ENCODE measurements at places on chromosomes 11 and 22. TPM values are rescaled to one million over a fixed set of nuclear protein-coding genes. Genes with fewer than 3 reads are reported as not detected.

DNA sequence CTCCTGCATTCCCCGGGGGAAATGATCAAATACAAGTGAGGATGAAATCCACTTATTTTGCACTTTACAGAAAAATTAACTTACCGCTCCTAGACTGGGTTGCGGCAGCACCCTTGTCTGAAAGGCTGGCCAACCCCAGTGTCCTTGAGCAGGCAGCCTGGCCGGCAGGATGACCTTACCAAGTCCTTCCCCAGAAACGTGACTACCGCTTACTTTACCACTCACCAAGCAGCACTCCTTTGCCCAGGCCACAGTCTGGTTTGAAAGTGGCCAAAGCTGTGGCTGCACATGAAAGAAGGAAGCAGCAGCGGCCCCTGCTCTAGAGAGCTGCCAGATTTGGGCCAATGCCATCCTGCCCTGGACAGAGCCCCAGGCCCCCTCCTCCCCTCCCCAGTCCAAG lies 20.3 kb downstream of the MYH9 start:
- peak overlapping the region; percentile 23 for H3K4me3 ChIP-seq
- no peak for DNase-seq
- peaks cover 100% of the 10 kb centered on the region for H3K4me1 ChIP-seq
- peaks cover 11% of the 10 kb centered on the region for H3K36me3 ChIP-seq

DNA sequence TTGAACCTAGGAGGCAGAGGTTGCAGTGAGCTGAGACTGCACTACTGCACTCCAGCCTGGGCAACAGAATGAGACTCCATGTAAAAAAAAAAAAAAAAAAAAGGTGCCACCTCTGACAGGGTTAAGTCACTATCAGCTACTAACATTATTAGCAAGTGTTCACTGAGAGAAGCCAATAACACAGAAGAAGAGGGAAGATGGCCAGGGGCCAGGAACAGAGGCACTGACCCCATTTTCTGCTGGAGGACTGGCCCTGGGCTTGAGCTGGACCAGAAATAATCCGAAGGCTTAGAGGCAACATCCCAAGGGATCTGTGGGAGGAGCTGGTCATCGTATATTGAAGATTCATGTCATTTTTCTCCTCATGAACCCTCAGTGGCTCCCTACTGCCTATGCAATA lies 5.0 kb downstream of the SLC5A1 start:
- H3K36me3 ChIP-seq = no peaks in the 10 kb centered on the region
- H3K27ac ChIP-seq = no peak overlapping the region
- H3K27me3 ChIP-seq = no peaks in the 10 kb centered on the region
- no peak for DNase-seq
- H3K4me3 ChIP-seq = no peak overlapping the region

DEPDC7 gene
- total RNA-seq = 1.8 TPM

DNA sequence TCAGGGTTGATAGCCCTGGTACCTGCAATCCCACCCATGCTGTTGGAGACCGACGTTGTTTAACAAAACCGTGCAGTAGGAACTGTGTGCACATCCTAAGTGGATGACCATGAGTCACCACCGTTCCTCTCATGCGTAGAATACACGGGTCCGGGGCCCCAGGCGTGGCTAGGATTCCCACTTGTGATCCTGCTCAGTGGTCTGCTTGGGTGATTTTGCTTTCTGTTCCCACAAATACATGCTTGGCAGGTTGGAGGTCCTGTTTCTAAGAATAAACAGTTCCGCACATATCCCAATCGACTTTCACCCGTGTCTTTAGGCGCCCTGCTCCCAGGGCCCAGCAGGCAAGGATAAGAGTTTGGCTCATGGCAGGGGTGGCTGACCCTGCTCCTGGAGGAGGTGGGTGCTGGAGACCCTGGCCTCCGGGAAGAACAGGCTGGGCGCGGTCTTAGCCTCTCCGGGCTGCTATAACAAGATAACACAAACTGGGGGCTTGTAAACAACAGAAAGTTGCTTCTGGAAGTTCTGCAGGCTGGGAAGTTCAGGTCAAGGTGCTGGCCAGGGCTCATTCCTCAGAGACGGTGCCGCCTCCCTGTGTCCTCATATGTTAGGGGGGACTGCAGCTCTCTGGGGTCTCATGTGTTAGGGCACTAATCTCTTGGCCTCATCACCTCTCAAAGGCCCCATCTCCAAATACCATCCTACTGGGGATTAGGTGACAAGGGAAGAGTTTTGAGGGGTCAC lies 1028.3 kb downstream of the BRD1 start:
- no peaks in the 10 kb centered on the region for H3K4me1 ChIP-seq
- no peak for DNase-seq
- H3K27me3 ChIP-seq = no peaks in the 10 kb centered on the region

- H3K27me3 ChIP-seq = no peaks in the 10 kb centered on the region
- H3K4me3 ChIP-seq = no peak overlapping the region
- H3K36me3 ChIP-seq = no peaks in the 10 kb centered on the region
- no peak overlapping the region for H3K27ac ChIP-seq
- no peak for DNase-seq
Measured at GRCh38 chr22:31305194-31305593, 12.9 kb upstream of the PIK3IP1 start.

GRCh38 chr11:130911306-130911705 lies 5.0 kb downstream of the SNX19 start:
- H3K4me1 ChIP-seq = peaks cover 22% of the 10 kb centered on the region
- DNase-seq = no peak
- H3K4me3 ChIP-seq = no peak overlapping the region
- no peaks in the 10 kb centered on the region for H3K27me3 ChIP-seq
- no peak overlapping the region for H3K27ac ChIP-seq

DNA sequence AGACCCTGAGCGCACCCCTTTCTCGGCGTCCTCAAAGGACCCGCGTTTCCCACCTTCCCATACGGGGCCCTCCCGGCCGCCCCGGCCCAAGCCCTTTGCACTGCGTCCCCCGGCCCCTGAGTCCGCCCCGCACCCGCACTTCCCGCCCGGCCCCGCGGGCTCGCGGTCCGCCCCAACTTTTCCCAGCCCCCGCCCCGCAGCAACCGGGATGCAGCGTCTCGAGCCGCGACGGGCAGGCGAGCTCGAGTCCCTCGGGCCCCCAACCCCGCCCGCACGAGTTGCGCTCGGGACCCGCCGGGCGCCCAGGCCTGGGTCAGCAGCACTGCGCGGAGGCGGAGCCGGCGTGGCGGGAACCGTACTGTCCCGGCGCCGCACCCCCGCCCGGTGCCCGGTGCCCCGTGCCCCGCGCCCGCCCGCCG lies 371 bp downstream of the SMCO4 start:
- no peaks in the 10 kb centered on the region for H3K36me3 ChIP-seq
- H3K27me3 ChIP-seq = no peaks in the 10 kb centered on the region
- no peaks in the 10 kb centered on the region for H3K4me1 ChIP-seq
- peak overlapping the region; percentile 44 for H3K4me3 ChIP-seq

- H3K36me3 ChIP-seq = peaks cover 6% of the 10 kb centered on the region
- H3K27me3 ChIP-seq = no peaks in the 10 kb centered on the region
- H3K4me1 ChIP-seq = peaks cover 35% of the 10 kb centered on the region
- DNase-seq = no peak
- no peak overlapping the region for H3K4me3 ChIP-seq
Measured at GRCh38 chr11:36455658-36456111, 54.4 kb downstream of the TRAF6 start.

- H3K36me3 ChIP-seq = no peaks in the 10 kb centered on the region
- no peak for DNase-seq
- peaks cover 29% of the 10 kb centered on the region for H3K4me1 ChIP-seq
- no peak overlapping the region for H3K27ac ChIP-seq
Measured at GRCh38 chr11:107562647-107563208, 2.8 kb downstream of the ALKBH8 start.

- H3K36me3 ChIP-seq = no peaks in the 10 kb centered on the region
- no peaks in the 10 kb centered on the region for H3K4me1 ChIP-seq
- no peak overlapping the region for H3K27ac ChIP-seq
- DNase-seq = no peak
Measured at GRCh38 chr22:19525116-19525660, 978 bp upstream of the CLDN5 start.

GRCh38 chr11:115362997-115363396 lies 141.2 kb downstream of the CADM1 start:
- no peak for DNase-seq
- H3K4me3 ChIP-seq = no peak overlapping the region
- no peak overlapping the region for H3K27ac ChIP-seq
- no peaks in the 10 kb centered on the region for H3K27me3 ChIP-seq

GRCh38 chr11:13207665-13208594 lies 69.7 kb upstream of the BMAL1 start:
- H3K4me3 ChIP-seq = peak overlapping the region; percentile 57
- H3K4me1 ChIP-seq = peaks cover 10% of the 10 kb centered on the region
- H3K27me3 ChIP-seq = no peaks in the 10 kb centered on the region

LRRC74B gene
- total RNA-seq = not detected

SYT13 gene
- total RNA-seq = not detected

DNA sequence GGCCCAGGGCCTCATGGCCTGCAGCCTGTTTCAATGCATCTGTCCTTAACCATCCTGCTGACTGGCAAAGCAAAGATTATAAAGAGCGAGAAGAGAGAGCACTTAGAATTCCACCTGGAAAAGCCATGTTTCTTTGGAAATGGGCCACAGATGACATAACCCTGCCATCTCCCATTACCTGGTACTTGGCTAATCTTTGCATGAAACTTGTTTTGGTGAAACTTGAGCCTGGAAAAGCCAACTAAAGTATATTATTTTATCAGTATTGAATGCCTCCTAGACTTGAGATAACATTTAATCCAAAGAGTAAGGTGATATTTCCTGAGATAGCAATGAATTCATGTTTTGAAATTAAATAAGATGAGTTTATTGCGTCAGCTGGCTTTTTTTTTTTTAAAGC lies 72.6 kb downstream of the NAV2 start:
- no peak overlapping the region for H3K27ac ChIP-seq
- H3K27me3 ChIP-seq = no peaks in the 10 kb centered on the region
- no peak for DNase-seq
- H3K36me3 ChIP-seq = no peaks in the 10 kb centered on the region

APOA5 gene
- total RNA-seq = not detected

TSKU gene
- 0.11 TPM for total RNA-seq

DNA sequence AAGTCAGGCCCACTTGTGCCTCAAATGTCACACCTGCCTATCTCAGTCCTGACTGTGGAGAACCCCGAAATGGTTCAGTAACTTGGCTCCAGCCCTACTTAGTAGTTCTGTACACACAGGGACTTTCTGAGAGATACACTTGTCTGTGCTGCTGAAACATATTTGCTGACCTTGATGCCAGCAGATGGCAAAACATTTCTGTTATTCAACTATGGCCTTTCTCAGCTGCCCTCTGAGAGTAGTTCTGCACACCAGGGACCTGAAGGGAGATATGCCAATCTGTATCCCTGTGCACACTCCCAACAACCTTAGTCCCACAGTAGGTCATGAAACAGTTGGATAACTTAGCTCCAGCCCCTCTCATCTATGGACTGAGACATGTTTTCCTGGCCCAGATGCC lies 1651.5 kb downstream of the LRRC4C start:
- H3K4me3 ChIP-seq = no peak overlapping the region
- H3K27me3 ChIP-seq = no peaks in the 10 kb centered on the region
- no peaks in the 10 kb centered on the region for H3K36me3 ChIP-seq

GRCh38 chr11:35390737-35391682 lies 28.3 kb downstream of the SLC1A2 start:
- H3K4me3 ChIP-seq = no peak overlapping the region
- DNase-seq = no peak
- H3K27ac ChIP-seq = no peak overlapping the region
- H3K27me3 ChIP-seq = no peaks in the 10 kb centered on the region
- H3K36me3 ChIP-seq = no peaks in the 10 kb centered on the region

DNA sequence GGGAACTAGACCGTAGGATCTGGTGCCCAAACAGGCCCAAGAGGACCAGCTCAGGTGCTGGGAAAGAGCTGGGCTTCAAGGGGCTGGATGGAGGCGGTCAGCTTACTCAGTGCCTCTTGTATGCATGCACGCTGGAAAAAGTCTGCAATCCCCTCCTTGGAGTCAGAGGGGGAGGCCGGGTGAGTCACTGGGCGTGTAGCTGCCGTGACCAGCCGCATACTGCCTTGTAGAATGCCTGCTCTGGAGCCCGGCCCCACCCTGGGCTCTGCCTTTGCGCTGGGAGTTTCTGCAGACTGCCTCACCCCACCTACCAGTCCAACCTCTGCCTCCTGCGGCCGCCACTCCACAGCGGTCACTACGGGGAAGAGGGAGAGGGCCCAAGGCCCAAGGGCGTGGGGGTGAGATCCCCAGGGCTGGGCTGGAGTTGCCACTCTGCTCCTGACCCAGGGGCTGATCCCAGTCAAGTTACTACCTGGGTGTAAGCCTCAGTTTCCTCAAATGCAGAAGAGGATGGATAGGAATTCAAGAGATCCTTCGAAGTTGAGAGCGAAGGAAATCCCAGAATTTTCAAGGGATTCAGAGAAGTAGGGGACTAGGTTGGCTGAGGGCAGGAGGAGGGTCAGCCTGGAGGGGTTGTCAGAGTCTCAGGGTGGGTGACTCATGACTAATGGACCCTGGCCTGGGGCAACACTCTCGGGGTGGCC lies 4.2 kb downstream of the MRGPRF start:
- DNase-seq = no peak
- no peak overlapping the region for H3K4me3 ChIP-seq
- peaks cover 15% of the 10 kb centered on the region for H3K27me3 ChIP-seq
- H3K27ac ChIP-seq = no peak overlapping the region
- peaks cover 5% of the 10 kb centered on the region for H3K4me1 ChIP-seq

DNA sequence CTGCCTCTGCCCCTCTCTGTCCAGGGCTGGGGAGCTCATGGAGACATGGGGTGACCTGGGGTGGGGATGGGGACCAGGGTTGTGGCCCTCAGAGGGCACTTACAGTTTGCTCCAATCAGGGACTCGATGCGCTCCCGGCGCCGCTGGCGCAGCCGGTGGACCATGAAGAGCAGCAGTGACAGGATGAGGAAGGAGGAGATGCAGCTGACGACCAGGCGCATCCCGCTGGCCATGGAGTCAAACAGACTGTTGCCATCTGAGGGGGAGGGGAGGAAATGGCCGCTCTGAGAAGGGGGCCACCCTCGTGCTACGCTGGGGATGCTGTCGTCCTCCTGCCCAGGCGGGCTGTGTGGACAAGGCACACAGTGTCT lies 80.5 kb downstream of the DGCR2 start:
- H3K27me3 ChIP-seq = no peaks in the 10 kb centered on the region
- H3K4me3 ChIP-seq = no peak overlapping the region
- H3K4me1 ChIP-seq = no peaks in the 10 kb centered on the region
- no peak for DNase-seq
- peaks cover 56% of the 10 kb centered on the region for H3K36me3 ChIP-seq

GRCh38 chr11:19664886-19665548 lies 47.6 kb upstream of the NAV2 start:
- H3K36me3 ChIP-seq = no peaks in the 10 kb centered on the region
- no peak overlapping the region for H3K27ac ChIP-seq
- H3K27me3 ChIP-seq = no peaks in the 10 kb centered on the region
- H3K4me3 ChIP-seq = no peak overlapping the region
- H3K4me1 ChIP-seq = no peaks in the 10 kb centered on the region

- no peak overlapping the region for H3K4me3 ChIP-seq
- no peak overlapping the region for H3K27ac ChIP-seq
- H3K27me3 ChIP-seq = no peaks in the 10 kb centered on the region
- H3K36me3 ChIP-seq = no peaks in the 10 kb centered on the region
- DNase-seq = no peak
- H3K4me1 ChIP-seq = no peaks in the 10 kb centered on the region
Measured at GRCh38 chr11:27281740-27282590, 81.0 kb downstream of the CCDC34 start.
